ENCODE measurements at places on chromosomes 2 and 18.

GRCh38 chr2:85888684-85889626 lies at the start of gene ST3GAL5:
Gene ST3GAL5 (minus strand): TSS chr2:85888990. CDS start chr2:85888905, 85 bp downstream.
- peak; percentile 39 for DNase-seq

DNA sequence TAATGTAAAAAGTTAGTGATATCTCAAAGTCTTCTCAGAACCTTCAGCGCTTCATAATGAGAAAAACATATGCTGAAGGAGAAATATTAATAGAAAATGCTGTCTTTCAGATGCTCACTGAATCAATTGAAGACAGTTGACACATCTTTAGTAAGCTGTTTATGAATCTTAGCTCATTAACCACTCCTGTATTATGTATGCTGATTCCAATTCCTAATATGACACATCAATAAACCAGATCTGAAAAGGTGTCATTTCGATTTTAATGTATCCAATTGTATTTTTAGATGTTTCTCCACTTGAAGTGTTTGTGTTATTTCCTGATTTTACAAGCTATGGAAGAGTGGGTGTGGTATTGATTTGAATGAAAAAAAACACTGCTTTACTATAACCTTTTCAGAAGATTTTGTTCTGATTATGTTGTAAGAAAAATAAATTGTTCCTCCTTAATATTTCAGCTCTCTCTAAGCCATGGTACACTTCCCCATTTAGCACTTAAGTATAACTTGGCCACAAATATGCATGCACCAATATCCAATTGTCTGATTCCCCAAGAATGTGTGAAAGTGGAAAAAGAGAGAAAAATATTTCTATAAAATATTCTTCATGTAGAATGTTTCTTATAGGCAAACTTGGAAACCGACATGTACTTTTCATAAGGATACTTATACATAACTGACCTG lies 569.8 kb downstream of the ARHGAP15 start:
- no peak for DNase-seq

DNA sequence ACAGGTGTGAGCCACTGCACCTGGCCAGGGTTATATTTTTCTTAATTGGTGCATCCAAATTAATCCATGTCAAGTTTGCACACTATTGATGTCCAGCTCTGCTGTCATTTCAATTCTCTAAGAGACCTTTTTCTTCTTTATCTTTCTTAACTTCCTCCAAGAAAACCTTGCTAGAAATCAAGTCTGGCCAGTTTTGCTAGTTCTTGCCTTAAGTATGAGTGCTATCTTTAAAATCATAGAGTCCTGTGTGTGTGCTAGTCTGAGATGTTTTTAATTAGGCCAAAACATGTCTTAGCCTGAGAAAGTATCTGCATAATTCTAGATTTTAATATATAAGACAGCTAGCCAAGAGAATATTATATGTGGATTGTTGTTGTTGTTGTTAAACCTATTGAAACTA lies 56.2 kb upstream of the SLC39A10 start:
- no peak for DNase-seq

GRCh38 chr2:39858677-39859076 lies 79.6 kb upstream of the THUMPD2 start:
- no peak for DNase-seq

GRCh38 chr2:241035818-241036396 lies 37.5 kb downstream of the SNED1 start:
- DNase-seq: no peak

DNA sequence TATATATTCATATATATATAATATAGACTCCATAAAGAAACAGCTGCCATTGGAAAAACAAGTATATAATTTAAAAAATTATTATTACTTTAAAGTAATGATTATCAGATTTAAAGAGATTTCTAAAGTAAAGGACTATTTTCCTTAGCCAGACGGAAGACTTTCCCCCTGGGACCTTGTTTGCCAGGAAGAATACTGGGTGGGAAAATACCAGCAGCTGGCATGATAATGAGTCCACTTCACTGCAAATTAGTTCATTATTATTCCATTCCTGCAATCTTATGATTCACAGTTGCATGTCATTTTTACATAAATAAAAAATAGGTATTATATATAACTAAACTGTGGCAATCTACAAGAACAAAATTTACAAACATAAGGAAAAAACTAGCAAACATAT lies 339.8 kb upstream of the CDH7 start:
- no peak for DNase-seq

- DNase-seq: no peak
Observed at GRCh38 chr2:240998706-240998994, 232 bp downstream of the SNED1 start.

Measured in amniotic stem cell (primary cell).